Dorsolateral prefrontal cortex (tissue), 122 donors: ENCODE measurements at places on chromosomes 1 and 21. TPM values are rescaled to one million over a fixed set of nuclear protein-coding genes. Genes with fewer than 3 reads are reported as not detected.

DNA sequence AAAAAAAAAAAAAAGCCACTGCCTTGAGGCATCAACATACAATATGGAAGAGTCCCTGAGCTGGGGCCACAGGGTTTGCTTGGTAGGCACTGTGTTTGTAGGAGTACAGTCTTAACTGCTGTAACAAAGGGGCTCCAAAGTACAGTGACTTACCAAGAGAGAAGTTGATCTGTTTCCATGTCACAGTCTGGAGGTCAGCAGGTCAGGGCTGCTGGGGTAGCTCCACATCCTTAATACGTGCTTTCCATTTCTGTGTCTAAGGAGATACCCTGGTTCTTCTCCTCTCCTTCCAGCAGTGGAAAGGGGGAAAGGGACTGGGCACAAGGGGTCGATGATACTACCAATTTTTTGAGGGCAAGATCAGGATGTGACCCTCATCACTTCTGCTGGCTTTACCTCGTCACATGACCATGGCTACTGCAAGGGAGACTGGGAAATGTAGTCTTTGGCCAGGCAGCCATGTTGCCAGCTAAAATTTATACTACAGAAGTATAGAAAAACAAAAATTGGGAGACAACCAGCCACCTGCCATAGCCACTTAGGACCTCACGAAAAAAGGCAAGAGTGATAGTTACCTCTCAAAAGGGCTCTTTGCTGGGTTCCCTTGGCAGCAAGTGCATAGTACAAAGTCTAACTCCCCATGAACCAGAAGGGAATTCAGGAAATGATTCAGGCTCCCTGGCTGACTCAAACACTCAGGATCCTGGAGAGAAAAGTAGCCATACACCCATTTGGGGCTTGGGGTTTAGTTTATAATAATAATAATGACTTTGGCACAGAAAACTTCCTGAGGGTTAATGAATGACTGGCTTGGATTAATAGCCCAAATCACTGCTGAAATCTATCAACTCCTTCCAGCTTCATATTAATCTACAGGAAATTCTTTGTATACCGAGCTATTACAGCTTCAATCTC, 52.7 kb upstream of the ATP5PO start:
- DNase-seq: no peak

DNA sequence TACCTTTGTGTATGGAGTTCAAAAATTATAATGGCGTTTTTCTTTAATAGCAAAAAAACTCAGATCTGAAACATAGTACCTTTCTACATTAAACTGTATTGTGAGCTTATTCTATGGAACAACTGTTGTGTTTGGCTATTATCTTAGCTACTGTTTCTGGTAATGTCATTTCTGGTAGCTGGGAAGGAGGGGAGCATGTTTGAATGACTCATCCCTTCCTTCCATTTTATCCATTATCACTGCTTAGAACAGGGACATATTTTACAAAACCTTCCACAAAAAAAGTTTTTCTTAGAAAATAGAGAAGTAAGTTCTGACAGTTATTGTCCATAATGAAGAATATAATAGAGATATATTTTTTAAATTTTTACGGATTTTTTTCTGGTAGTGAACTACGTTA, 128.3 kb downstream of the NRDC start:
- DNase-seq: no peak

GRCh38 chr1:67336783-67337182, 29.1 kb downstream of the IL12RB2 start:
- DNase-seq: no peak

DNA sequence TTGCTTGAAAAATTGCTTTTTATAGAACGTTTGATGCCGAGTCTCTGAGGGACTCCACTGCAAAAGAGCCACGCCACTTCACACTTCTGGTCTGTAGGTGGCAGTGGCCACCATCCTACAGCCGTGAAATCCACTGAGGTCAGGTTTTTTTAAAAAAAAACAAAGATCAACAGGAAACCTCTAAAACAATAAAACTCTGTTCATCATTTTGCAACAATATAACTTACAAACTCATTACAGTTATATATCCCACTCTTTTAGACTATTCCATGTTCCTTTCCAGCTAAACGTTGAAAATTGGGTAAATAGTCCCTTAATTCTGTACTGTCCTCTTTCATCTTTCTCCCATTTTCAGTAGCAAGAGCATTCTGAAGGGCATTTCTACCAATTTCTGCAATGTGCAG, 64.6 kb upstream of the FMN2 start:
- no peak for DNase-seq

- no peak for DNase-seq
Measured at GRCh38 chr1:200228486-200228885, 181.3 kb downstream of the ZNF281 start.

GRCh38 chr1:15403962-15404580, 5.6 kb upstream of the EFHD2 start:
- DNase-seq: no peak

DNA sequence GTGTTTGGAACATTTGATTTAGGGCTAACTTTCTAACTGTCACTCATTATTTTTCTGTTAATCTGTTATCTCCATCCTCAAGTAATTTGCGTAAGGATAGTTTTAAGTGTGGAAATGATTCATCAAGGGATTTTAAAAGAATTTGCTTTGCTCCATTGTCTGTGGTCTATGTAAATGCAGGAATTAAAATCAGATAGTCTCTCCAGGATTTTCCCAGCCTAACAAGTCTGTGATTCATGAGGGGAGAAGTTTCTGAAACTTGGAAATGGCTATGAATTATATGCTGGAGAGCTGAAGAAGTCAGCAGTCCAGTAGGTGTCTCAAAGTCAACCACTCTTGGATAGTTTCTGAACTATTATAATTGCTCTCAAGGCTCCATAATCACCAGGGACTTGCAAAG, 264.5 kb downstream of the MRPL39 start:
- DNase-seq: no peak

- no peak for DNase-seq
Measured at GRCh38 chr1:59718989-59719360, 95.8 kb upstream of the HOOK1 start.

DNA sequence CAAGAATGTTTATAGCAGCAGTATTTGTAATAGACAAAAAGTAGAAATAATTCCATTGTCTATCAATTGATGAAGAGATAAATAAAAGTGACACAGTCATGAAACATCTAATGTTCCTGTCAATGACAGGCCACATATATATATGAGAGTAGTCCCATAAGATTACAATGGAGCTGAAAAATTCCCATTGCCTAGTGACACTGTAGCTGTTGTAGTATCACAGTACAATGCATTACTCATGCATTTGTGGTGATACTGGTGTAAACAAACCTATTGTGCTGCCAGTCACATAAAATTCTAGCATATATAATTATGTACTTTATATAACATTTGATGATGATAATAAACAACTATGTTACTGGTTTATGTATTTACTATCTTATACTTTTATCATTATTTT, 141.9 kb upstream of the LYPLAL1 start:
- no peak for DNase-seq

GRCh38 chr1:204317170-204317569, 42.6 kb downstream of the PLEKHA6 start:
- no peak for DNase-seq

- DNase-seq: no peak
Measured at GRCh38 chr1:12616709-12617373, 1.2 kb downstream of the DHRS3 start.

GRCh38 chr1:179083533-179083932, 1.7 kb downstream of the TOR3A start:
- no peak for DNase-seq

DNA sequence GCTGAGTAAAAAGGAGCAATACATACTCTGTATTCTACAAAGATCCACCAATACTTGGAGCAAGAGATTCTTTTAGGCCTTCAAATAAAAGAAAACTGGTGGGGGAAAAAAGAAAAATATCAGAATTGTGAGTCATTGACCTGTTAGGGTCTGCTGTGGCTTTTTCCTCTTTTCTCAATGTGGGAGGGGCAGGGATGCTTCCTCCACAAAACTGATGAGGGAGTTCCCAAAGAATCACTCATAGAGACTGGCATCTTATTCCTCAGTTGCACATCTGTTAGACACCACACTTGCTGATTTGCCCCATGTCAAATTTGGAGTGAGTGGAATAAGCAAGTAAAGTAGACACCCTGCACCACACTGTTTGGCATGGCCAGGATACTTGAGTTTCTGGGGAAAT, 16.6 kb downstream of the C1orf141 start:
- no peak for DNase-seq

The TOR1AIP2 gene
- 62.0 TPM for total RNA-seq

The HCN3 gene
- total RNA-seq: 11.7 TPM

DNA sequence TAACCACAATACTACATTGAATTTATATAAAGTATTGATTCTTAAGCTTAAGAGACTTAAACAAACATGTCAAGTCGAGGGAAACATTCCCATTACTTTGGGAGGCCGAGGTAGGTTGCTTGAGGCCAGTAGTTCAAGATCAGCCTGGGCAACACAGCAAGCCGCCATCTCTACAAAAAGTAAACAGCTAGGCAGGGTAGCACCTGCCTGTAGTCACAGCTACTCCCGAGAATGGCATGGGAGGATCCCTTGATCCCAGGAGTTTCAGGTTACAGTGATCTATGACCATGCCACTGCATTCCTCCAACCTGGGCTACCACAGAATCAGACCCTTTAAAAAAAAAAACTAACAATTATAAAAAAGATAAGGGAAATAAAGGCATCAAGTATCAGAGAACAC, 50.4 kb downstream of the EIF4G3 start:
- no peak for DNase-seq

The RHCE gene
- 3.1 TPM for total RNA-seq

The ZNF496 gene
- total RNA-seq: 29.4 TPM

The ELAVL4 gene
- total RNA-seq: 106 TPM

GRCh38 chr1:185040408-185040735, 5.0 kb upstream of the RNF2 start:
- no peak for DNase-seq

GRCh38 chr21:32653326-32653901, 41.2 kb upstream of the CFAP298 start:
- DNase-seq: no peak

- DNase-seq: no peak
Measured at GRCh38 chr1:234214911-234215892, 158.1 kb upstream of the COA6 start.
